ENCODE measurements at places on chromosomes 7 and 10.

GRCh38 chr10:130021383-130021950, 57.4 kb upstream of the EBF3 start:
- DNase-seq = no peak

DNA sequence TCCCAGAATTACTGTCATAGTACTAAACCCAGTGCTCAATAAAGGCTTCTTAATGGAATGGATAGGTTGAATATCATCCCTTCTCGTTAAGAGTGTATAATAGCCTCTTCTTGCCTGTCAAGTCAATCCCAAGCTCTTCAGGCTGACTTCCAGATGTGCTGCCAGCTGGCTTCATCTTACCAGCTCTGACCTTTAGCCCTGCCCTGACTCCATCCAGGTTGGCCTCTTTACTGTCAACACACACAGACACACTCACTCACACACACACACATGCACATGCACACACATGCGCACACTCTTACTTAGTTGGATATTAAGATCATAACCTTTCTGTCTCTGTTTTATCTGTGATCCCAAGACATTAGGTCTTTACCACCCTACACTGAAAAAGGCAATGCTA, 49.1 kb downstream of the ASB4 start:
- DNase-seq = no peak

DNA sequence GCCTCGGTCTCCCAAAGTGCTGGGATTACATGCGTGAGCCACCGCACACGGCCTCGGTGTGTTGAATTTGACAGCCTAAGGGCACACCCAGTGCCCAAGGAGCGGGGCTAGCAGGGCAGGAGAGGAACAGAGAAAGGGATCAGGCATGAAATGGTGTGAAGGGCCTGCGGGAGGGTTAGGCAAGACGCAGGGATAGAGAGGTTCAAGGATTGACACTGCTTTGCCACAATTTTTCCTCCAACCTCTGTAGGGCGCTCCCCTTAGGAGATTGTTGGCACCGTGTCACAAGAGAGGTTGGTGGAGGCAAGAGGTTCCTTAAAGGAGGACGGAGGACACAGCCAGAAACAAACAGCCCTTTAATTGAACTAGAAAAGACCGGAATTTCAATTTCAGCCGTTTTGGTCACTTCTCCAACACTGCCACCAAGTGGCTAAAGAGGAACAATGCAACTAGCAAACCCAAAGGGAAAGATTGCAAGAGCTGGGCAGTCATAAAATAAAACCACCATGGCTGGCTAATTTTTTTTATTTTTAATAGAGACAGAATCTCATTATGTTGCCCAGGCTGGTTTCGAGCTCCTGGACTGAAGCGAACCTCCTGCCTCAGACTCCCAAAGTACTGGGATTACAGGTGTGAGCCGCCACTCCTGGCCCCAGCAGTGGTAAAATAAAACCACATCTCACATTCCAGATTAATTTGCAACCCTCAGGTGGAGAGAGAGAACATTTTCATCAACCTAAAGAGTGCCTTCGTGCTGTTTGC, 6.9 kb upstream of the CREB3L2 start:
- peak; percentile 22 for DNase-seq

DNA sequence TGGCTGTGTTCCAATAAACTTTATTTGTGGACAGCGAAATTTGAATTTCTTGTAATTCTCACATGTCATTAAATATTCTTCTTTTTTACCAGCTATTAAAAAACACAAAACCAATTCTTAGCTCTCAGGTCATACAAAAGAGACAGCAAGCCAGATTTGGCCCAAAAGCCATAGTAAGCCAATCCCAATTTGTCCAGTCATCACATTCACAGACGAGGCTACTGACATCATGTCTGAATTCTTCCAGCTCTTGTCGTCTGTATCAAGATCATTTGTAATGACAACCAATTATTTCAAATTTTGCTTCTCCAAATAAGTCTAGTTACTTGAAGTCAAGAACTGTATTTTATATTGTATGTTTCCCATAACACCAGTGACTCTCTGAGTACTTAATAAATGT, 266.5 kb downstream of the PAXIP1 start:
- no peak for DNase-seq

DNA sequence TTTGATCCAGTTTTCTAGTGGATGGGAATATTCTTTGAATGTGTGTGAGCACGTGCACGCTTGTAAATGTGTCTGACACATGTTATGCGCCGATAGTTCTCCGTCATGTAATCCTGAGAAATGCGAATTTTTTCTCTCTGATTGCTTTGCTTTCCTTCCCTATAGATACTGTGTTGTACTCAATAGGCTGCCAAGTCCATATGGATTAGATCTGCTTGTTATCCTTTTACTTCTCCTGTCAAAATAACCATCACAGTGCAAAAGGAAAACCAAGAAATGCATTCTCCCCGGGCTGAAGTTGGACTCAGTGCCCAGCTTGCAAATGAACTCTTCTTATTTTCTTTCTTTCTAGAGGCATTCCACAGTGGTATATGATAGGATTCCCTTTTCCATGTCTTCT, 131.9 kb downstream of the KIAA1217 start:
- DNase-seq = no peak

- no peak for DNase-seq
Observed at GRCh38 chr7:32047075-32047474, 23.1 kb downstream of the PDE1C start.

DNA sequence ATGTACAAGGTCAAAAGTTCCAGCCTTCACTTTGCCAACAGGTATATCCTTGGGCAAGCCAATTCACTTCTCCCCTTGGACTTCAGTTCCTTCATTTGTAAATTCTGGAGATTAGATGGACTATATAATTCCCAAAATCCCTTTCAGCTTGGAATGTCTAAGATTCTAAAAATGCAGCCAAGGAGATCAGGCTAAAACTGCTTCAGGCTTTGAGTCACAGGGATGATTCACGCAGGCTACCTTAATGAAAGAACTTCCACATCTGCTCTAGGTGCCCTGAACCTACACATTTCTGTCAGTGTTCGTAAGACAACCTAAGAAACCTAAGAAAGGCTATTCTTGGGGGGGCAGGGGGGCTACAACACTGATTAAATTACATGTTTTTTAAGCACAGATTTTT, 7.1 kb downstream of the CPVL start:
- no peak for DNase-seq

DNA sequence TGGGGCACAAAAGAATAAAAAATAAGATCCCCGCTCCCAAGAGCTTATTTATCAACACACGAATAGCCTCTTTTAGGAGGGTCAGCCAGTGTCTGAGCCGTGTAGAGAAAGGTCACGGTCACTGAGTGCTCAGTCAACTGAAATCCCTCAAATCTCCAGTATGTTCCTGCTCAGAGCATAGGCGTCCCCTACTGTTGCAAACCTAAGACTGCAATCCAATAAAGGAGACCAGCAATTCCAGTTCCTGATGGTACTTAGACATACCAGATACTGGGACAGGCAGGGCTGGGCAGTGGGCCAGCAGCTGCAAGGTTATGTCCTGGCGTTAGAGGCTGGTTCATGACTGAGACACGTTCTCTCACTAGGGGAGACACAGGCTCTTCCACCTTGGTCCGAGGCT, 93.6 kb downstream of the CACNB2 start:
- no peak for DNase-seq

- DNase-seq = no peak
Observed at GRCh38 chr10:92208736-92209135, 82.1 kb downstream of the CPEB3 start.
